Hematopoietic multipotent progenitor cell treated with erythropoietin and hydrocortisone succinate and interleukin-3 and kit ligand, for 8 days (in vitro differentiated cells): ENCODE measurements at places on chromosomes 5 and 9.

DNA sequence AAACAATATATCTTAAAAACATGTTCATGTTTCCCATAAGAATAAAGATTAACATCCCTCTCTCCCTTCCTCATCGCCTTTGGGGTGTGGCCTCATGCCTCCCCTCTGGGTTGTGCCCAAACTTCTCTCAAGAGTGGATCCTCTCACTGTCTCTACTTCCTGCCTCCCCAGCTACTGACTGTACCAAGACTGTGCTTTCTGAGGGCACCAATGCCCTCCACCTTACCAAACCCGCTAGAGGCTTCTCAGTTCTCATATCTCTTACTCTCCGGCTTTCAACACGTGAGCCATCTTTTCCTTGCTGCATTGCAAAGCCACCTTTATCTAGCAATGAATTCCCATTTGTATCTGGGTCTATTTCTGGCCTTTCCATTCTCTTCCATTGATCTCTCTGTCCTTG is 34.4 kb upstream of the KCNIP1 start:
- no peak for DNase-seq

DNA sequence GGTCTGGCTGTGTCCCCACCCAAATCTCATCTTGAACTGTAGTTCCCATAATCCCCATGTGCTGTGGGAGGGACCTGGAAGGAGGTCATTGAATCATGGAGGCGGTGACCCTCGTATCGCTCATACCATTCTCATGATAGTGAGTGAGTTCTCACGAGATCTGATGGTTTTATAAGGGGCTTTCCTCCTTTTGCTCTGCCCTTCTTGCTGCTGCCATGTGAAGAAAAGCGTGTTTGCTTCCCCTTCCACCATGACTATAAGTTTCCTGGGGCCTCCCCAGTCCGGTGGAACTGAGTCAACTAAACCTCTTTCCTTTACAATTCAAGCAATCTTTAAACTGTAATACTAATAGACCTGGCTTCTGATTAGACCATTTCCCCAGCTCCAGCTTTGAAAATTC is 92.2 kb upstream of the SARDH start:
- DNase-seq, result no peak

DNA sequence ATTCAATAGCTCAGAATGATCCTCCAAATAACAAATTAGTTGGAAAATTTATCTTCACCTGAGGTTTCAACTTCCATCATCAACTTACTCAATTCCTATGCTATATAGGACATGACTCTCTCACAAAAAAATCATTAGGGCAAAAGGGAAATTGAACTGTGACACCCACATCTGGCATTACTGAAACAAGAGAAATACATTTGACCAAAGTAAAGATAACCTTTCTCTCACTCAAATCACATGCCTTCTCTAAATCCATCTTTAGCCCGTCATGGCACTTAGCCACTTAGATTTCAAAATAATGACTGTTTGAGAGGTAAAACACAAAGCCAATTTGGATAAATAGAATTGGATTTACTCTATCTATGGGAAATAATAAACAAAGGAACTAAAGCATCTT is 126.4 kb downstream of the ADAMTS6 start:
- DNase-seq, result no peak

GRCh38 chr9:98091735-98092612 is 27.0 kb downstream of the TRIM14 start:
- no peak for DNase-seq

DNA sequence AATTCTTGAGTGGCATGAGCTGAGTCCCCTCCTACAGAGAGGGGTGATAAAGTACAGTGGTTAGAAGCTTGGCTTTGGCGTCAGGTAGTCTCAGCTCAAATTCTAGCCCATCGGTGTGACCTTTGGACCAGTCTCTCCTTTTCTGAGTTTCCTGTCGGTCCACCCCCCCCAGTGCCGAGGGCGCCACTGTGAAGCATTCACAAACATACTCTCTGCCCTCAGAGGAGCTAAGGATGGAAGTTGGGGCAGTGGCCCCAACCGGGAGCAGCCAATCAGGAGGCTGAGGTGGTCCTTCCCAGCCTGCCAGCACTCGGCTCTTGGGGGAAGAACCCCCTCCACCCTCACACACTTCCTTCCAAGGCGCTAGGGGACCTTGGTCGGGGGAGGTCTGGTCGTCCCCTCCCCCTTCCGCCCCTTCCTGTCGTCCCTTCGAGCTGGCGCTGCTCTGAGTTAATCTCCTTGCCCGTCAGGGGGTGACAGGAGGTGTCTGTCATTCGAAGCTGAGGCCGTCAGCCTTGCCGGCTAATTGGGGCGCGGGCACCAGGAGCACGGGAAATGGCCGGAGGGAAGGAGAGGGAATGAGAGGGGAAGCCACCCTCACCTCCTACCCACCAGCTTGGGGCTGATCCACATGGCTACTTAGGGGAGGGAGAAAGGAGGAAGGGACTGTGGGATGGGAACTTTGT is 53.0 kb downstream of the CXXC5 start:
- DNase-seq, result no peak

GRCh38 chr9:108003526-108003925 is 514.0 kb upstream of the KLF4 start:
- no peak for DNase-seq

- DNase-seq, result peak; percentile 78
These were observed 46.1 kb downstream of the PTTG1 start for GRCh38 chr5:160467555-160468362.

- no peak for DNase-seq
These were observed 22.5 kb downstream of the HMGCS1 start for GRCh38 chr5:43290726-43291125.

GRCh38 chr5:135993880-135994636 is 34.7 kb upstream of the TGFBI start:
- no peak for DNase-seq

DNA sequence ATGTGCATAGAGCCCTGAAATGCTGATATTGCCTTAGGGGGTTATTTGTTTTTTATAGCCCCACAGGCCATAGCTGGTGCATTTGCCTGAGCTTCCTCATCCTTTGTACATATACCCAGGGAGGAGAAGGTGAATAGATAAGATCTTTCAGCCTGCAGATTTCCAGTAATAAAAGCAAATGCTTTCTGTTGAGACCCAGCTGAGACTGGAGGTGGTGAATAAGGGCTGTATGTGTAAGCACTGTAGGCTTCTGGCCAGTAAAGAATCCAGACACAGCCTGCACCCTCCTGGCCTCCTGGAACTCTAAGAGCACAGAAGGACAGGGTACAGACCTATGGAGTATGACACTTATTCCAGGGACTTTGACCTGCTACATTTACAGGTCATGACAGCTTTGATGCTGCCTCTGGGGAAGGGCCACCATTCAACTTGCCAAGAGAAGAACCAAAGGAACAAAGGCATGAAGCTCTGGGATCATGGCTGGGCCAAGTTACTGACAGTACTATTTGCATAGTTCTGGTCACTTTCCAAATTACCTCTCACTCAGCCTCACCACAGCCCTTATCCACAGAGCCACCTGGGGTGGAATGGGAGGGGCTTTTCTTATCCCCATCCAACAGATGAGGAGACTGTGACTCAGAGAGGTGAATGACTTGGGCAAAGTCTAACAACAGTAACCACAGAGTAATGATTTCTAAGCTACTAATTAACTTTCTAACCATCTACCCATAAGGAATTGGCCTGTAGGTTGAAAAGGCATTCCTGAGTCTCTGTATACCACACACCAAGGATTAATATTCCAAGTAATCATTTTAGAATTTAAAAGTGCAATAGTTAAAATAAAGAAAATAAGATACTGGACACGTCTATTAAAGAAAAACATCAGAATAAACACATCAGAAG is 604.5 kb upstream of the KLF4 start:
- peak; percentile 98 for DNase-seq

- DNase-seq, result no peak
These were observed 11.5 kb downstream of the ANXA1 start for GRCh38 chr9:73162987-73163768.

- DNase-seq, result no peak
These were observed 1083.8 kb upstream of the NUDT12 start for GRCh38 chr5:104646416-104646815.

- no peak for DNase-seq
These were observed 1.1 kb upstream of the PLEKHG4B start for GRCh38 chr5:90590-91547.

DNA sequence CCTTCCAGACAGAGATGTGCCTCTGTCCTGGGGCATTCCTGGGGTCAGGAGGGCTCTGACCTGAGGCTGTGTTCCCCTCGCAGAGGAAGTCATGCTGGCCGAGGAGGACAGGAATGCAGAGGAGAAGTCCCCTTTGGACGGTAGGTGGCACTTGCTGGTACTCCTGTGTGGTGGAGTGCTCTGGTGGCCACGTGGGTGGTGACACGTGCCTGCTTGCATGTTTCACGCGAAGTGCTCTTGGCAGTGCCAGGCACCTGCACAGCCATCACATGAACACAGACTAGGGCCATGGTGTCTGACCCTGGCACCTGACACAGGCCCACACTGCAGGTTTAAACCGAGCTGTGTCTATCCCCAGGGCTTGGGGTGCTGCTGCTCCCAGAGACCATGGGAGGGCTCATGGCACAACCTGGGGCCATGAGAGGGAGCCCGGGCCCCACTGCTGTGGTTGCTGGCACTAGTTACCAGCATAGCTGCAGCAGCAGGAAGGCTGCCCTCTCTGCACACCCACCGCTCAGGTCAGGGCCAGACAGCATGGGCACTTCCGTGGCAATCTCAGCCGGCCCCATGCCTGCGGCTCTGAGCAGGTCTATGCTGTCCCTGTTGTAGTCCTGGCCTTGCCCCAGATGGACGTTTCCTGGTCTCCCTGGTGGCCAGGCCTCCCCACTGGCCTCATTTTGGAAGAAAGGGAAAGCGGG is 79.3 kb downstream of the CACNA1B start:
- no peak for DNase-seq

DNA sequence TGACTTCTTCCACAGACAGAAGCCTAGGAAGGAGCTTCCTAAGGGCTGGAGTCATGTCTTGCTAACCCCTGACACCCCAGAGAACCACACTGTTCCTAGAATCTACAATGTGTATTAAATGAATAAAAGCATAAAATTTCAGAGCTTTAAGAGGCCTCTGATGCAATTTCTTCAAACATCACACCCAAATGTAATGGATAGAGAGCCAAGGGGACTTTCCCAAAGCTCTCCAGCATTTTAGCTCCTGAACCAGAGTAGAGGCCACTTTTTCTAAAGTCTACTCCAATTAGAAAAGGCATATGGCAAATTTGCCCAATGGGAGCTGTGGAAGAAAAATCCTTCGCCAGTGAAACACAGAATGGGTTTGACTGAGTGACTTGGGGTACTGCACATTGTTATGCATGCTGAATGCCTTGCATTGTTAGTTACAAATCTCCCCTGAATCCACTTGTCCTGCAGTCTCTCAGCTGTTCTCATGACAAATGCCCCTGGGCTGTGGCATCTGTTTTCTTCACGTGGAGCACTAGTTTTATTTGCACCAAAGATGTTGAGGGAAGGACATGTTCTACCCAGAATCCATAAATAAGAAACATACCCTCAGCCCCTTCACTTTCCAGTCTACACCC is 334.0 kb downstream of the ASTN2 start:
- no peak for DNase-seq

- DNase-seq, result no peak
These were observed 335.0 kb downstream of the DNAH5 start for GRCh38 chr5:13609504-13609903.

DNA sequence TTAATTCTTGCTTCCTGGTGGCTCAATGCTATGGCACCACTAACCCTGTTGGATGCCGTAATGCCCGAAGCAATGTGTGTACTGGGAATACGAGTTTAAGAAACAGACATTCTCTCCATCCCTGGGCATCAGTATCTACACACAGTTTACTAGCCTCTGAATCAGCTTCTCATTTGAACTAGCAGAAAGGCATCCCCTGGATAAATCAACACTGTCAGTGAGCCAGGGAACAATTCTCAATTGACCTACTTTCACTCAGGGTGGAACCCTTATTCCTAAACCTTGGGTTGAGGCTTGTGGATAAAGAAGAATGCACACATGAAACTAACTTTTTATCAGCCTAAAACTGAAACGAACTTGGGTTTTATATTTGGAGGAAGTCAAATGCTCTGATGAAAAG is 331.0 kb downstream of the GADD45G start:
- no peak for DNase-seq

GRCh38 chr9:134545543-134546245 is 95.9 kb upstream of the COL5A1 start:
- DNase-seq, result no peak

DNA sequence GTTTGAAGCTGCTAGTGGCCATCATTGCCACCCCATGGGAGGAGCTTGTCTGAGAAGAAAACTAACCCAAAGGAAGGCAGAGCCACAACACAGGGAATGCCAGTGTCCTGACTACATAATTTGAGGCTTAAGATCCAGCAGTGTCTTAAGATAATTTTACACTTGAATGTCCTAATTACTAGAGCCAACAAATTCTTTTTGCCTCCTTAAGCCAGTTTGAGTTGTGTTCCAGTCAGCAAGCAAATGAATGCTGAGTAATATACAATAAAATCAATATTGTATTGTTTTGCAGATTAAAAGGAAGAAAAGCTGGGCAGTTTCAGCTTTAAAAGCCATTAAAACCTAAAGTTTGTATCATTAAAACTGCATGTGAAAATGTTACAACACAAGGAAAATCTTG is 13.9 kb downstream of the HTR4 start:
- no peak for DNase-seq

DNA sequence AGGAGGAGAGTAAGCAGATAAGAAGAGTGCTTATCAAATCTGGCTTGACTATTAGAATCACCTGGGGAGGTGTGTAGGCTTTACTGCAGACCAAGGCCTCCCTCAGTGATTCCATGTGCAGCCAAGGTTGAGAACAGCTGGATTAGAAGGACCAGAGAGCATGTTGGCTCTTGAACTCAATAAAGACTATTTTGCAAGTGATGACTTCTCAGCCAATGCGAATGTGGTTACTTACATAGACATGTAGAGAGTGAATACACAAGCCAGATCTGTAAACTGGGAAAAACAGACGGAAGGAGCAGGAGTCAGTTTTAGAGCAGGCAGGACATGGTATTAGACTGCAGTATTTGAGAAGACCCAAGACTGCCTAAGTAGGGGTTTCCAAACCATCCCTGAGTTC is 48.5 kb downstream of the MAMDC2 start:
- DNase-seq, result no peak

GRCh38 chr5:16548115-16548514 is 68.7 kb downstream of the RETREG1 start:
- DNase-seq, result no peak

GRCh38 chr5:855771-856530 is 5.2 kb upstream of the ZDHHC11 start:
- peak; percentile 12 for DNase-seq

DNA sequence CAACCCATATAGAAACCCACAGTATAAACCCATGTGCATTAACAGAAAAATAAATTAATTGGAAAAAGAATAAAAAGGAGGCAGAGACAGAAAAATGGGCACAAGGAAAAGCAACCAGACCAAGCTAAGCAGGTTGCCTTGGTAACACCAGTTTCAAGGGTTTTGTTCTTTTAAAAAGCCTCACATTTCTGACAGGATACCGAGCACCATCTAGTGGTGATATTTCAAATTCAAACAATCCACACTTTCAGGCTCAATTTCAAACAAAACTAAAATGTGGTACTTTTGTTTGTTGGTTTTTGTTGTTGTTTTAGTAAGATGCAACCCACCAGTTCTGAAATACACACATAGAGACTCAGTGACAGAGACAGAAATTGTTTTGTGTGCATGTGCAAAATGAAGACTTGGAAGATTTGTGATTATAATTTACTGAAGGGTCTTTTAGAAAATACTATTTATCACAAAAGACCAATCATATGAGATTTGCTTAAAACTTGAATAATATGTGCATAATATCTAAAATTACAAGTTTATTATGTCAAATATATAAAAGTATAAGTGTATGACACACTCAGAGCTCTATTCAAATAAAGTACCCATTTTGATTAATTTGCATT is 318.2 kb downstream of the SLCO4C1 start:
- peak; percentile 47 for DNase-seq

- no peak for DNase-seq
These were observed 34.6 kb upstream of the PHF2 start for GRCh38 chr9:93541581-93542349.
